ENCODE measurements at places on chromosomes 12 and 14.

- no peak for DNase-seq
Observed at GRCh38 chr12:121127501-121127900, 5.2 kb upstream of the P2RX7 start.

GRCh38 chr12:53924521-53925405 lies 13.9 kb upstream of the HOXC13 start:
- no peak for DNase-seq

GRCh38 chr12:89351489-89352241 lies 636 bp downstream of the DUSP6 start:
- DNase-seq = peak; percentile 11

DNA sequence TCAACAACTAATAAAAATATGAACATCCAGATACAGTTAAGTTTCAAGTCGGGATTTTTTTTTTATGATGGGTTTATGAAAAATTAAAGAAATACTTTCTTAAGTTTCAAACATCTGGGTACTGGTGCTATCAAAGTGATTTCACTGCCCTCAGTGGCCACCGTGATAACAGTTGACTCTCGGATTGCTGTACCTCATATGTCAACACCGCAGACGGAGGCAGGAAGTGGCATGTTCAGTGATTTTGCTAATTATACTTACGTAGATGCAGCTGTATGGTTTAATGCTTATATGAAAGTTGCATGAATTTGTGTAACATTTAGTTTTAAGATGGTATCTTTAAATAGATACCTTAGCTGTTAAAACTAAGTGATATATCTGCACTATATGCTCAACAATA lies 20.8 kb upstream of the FBLN5 start:
- DNase-seq = no peak

GRCh38 chr12:111764120-111764821 lies 2.5 kb upstream of the ALDH2 start:
- no peak for DNase-seq

- DNase-seq = no peak
Observed at GRCh38 chr12:125487336-125487735, 422.1 kb downstream of the AACS start.
